ENCODE measurements at places on chromosomes 7 and 10.
A peak's percentile ranks its signal among the peaks of the same experiment; 100 is the strongest.

DNA sequence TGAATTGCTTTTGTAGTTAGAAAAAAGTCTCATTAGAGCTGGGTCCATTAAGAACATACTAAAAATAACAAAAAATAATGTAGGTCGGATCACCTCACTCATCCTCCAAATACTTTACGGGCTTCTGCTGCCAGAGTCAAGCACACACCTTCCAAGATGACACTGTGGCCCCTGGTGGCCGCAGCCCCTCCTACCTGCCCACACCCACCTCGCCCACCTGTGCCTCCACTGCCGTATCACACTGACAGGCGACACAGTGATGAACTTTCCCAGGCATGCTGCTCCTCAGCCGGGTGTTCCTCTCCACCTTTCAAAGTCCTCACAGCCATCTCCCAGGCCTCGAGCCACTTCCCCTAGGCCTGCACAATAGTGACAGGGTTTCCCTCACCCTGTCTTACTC lies 60.9 kb downstream of the STK17A start:
- no peak for DNase-seq

GRCh38 chr10:88091490-88092061 lies 228.2 kb downstream of the PTEN start:
- DNase-seq: no peak

GRCh38 chr7:42097752-42098151 lies 139.3 kb downstream of the GLI3 start:
- DNase-seq: no peak

DNA sequence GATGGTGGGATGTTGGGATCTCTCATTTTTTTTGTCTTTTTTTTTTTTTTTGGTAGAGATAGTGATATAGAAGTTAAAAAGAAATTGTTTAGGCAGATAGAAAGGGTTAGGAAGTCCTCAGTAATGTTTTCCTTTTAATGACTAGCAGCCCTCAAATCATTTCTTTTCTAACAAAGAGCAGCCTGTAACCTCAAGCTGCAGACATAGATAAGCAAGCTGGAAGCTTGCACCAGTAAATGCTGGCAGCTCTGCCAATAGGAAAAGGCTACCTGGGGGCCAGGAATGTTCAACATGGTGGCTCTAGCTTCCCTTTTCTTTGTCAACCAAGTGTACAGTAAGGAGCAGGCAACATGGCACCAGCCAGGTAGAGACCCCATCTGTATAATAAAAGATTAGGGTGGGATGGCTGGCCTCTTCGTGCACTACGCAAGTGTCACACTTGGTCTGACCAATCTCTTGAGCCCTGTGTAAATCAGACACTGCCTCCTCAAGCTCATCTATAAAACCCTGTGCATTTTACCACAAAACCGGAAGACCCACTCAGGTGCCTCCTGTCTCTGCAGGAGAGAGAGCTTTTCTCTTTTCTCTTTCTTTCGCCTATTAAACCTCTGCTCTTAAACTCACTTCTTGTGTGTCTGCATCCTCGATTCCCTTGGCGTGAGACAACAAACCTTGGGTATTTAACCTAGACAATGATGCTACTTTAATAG lies 212.9 kb downstream of the SNX10 start:
- no peak for DNase-seq

DNA sequence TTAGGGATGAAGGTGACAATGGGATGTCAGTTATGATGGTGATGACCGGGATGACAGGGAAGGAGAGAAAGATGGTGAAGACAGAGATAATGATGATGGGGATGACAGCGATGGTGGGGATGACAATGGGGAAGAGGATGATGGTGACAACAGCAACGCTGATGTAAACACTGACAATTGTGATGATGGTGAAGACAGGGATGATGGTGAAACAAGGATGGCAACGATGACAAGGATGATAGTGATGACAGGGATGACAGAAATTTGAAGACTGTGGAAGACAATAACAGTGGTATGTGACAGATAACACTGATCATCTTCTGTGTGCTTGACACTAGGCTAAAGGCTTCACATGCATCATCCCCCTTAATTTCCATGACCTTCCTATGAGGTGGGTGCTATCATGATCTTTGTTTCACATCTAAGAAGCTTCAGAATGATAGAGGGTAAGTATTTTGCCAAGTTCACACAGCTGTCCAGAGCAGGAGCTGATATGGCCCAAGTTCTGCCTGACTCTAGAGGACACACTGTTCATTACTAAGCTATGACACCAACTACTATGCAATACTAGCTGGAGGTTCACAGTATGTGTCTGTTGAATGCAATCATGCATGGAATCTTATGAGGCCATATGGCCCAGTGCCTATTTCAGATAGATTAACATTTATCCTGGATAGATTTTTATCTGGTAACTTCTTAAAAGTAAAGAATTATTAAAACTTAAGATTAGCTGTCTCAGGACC lies 105.6 kb downstream of the RNLS start:
- no peak for DNase-seq

DNA sequence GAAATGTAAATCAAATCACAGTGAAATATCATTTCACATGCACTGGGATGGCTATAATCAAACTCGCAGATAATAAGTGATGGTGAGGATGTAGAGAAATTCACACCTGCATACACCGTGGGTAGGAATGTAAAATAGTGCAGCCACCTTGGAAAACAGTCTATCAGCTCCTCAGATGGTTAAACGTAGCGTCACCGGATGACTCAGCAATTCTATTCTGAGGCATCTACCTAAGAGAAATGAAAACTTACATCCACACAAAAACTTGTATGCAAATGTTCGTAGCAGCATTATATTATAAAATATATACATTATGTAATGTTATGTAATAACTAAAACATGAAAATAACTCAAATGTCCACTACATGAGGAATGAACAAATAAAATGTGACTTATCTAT lies 38.9 kb downstream of the SH3PXD2A start:
- no peak for DNase-seq

DNA sequence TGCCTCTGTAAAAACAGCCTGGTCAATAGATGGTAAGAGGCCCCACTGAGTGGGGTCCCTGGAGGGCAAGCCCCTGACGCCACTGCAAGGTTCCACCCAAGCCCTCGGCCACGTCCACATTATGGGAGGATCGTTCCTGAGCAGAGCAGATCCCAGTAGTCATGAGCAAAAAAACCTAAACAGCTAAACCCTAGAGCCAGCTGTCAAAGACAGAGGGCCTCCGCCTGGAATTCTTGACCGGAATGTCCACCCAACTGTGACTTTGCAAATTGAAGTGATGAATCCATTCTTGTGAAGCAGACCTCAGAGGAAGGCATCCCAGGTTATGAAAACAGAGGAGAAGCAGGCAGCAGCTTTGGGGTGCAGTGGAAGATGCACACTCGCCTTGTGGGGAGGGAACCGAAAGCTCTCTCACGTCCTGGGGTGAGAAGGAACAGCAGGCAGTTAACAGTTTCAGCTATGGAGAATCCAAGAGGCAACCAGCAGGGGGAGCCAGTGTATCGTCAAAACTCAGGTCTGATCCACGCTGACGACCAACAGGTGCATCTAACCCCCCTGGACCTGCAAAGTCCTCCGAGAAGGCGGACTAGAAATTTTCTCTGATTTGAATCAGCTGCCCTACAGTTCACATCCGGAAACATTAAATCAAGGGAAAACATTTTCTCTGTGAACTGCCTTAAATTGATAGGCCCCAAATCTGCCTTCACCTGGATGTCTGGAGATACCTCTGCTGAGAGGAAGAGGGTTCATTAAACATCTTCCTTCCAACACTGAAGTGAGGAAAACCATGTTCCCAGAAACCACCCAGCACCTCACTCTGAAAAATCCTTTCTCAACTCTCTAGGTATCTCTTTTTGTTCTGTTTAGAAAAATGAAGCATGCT lies 139.1 kb upstream of the PFKP start:
- peak; percentile 58 for DNase-seq

DNA sequence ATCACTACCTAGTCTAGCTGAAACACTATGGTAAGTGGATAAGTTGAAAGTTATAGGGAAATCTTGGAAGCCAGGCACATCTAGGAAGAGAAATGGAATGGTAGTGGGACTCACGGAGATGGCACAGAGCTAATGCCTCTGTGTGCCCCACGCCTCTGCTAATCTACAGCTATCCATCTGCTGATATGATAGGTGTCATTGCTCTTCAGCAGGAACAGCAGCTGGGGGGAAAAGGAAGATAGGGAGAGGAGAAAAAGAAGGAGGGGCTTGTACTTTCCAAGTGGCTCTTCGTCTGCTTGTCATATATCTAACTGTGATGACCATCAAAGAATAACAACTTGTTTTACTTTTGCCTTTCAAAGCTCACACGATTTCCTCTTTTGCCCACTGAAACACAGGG lies 1199.1 kb upstream of the SORCS1 start:
- no peak for DNase-seq

DNA sequence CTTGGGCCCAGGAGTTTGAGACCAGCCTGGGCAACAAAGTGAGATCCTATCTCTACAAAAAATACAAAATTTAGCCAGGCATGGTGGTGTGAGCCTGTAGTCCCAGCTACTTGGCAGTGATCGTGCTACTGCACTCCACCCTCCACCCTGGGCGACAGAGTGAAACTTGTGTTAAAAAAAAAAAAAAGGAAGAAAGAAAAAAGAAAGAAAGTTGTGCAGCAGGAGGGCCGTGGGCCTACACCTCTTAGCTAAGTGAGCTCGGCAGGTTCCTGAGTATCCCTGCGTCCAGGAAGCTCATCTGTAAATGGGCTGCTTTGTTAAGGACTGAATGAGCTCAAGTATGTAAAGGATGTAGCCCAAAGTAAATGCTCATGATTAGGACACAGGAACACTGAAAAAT lies 155.0 kb downstream of the RNF216 start:
- no peak for DNase-seq

GRCh38 chr10:123583639-123584418 lies 82.3 kb upstream of the GPR26 start:
- peak; percentile 58 for DNase-seq

Measured in globus pallidus (tissue), 1 donor.